ENCODE measurements at places on chromosomes 7 and 10.
A peak's percentile ranks its signal among the peaks of the same experiment; 100 is the strongest.

DNA sequence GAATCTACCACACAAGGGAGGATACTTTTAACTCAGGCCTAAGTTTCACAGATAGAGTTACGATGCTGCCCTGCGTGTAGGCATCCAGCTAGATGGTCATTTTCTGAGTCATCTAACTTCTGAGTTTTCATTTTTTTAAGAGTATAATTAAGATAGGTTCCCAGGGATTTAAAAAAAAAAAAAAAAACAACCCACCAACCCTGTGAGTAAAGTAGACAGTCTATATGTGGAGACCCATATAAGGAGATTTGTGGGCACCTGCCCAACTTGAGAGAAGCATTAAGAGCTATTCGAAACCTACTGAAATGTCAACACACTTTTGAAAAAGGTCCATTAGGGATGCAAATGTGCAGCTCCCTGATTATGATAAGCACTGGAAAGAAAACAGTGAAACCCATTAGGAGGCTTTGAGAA, 257.3 kb downstream of the TRIL start:
- DNase-seq = no peak

- no peak for DNase-seq
Measured at GRCh38 chr7:54802841-54803240, 43.8 kb upstream of the SEC61G start.

GRCh38 chr10:44831581-44831980, 79.6 kb upstream of the TMEM72 start:
- no peak for DNase-seq

GRCh38 chr7:130996833-130997231, 262.8 kb upstream of the KLF14 start:
- peak; percentile 57 for DNase-seq

DNA sequence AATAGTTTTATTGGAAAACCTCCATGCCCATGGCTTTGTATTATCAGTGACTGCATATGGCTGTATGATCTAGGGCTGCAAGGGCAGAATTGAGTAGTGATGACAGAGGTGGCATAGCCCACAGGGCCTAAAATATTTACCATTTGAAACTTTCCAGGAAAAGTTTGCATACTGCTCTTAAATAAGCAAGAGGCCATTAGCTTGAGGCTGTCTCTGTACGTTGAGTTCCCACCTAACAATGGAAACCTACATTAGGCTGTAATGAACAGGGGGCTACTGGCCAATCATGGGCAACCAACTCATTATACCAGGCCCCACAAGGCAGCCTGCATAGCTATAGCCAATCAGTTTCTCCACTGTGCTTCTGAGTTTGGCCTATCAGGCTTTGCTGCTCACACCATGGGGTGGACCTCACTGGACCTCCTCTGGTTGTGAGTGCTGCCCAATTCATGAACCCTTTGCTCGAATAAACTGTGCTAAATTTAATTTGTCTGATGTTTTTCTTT, 673 bp upstream of the ST8SIA6 start:
- DNase-seq = no peak

DNA sequence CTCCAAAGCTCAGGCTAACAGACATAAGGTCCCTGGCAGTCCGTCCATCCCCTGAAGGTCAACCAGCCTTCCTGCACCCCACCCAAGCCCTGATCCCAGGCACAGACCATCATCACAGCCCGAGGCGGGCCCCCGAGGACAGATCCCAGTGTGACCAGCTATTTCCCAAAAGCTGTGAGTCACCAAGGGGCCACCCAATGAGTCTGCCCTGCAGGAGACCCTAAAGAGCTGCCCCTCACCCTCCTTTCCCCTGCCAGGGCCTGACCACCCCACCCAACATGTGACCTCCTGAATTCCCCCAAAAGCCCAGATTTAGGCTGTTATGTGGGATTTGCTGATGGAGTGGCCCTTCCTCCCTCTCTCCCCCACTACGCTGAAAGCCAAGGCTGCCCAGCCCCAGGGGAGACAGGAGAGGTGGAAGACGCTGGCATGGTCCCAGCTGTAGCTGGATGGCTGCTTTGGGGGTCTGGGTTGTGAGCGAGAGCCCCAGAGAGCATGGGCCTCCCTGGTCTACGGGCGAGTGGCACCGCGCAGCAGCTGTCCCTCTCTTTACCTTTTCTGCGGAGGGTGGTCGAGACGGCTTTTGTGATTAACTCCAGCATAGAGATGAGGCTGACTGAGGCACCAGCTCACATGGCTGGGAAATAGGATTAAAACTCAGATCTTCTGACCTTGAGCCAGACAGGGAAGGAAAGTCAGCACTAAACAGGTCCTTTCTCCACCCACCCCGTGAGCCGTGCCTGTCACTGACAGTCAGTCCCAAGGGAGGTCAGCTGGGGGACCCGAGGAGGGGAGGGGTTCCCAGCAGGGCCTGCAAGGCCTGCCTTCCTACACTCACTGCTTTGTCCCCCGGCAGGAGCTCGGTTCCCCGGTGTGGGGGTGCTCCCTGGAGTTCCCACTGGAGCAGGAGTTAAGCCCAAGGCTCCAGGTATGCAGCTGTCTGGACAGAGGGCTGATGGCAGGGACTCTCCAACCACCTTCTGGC, 16.7 kb downstream of the ELN start:
- DNase-seq = no peak

GRCh38 chr10:30422981-30423654, 10.9 kb upstream of the MAP3K8 start:
- no peak for DNase-seq

DNA sequence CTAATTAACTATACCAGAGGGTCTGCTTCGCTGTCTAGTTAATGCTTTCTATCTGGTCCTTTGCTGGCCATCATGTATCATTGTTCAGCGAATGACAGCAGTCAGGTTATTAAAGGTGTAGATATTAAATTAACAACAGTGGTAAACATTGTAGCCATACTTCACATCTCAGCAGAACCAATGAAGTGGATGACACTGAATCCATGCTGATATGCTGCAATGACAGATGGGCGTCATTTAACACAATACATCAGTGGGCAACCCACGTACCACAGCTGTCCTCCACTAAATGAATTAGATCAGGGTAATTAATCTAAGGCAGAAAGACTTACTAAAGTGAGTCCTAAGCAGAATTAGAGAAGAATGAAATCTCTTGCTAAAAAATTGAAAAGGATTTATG, 767.2 kb downstream of the NXPH1 start:
- no peak for DNase-seq
